Activated CD4-positive, alpha-beta memory T cell treated with anti-CD3 and anti-CD28 coated beads for 36 hours (primary cell): ENCODE measurements at places on chromosomes 6 and 20. TPM values are rescaled to one million over a fixed set of nuclear protein-coding genes. Genes with fewer than 3 reads are reported as not detected.

Gene CST2
- total RNA-seq, result not detected

Gene CPNE5
- total RNA-seq, result 1.5 TPM

Gene ZSCAN31
- 0.77 TPM for total RNA-seq

Gene PSMF1
- total RNA-seq, result 140 TPM

Gene TNNC2
- total RNA-seq, result not detected

Gene PTCRA
- total RNA-seq, result not detected

Gene C6orf118
- not detected for total RNA-seq

Gene SNX14
- 50.9 TPM for total RNA-seq

Gene ADGRF5
- not detected for total RNA-seq

Gene LINC00237
- total RNA-seq, result not detected
